B cell (primary cell): ENCODE measurements at places on chromosomes 4 and X.

GRCh38 chrX:68932611-68933010 lies 103.8 kb downstream of the EFNB1 start:
- no peak for DNase-seq

DNA sequence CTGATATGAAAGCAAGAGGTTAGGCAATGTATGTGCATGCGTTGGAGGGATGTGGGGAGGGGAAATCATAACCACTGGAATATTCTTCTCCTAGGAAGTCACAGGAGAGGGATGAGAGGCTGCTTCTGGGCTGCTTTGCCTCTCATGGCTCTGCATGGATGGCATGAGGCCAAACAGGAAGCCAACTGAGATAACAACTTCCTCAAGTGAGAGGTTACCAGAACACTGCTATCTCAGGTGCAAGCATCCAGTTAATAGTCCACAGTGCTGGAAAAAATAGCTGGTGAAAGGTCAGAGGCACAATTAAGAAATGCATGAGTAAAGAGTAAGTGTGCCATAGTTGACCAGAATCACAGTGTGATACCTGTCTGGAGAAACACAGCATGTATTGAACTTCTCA lies 113.3 kb downstream of the ELOVL6 start:
- peak; percentile 2 for DNase-seq

GRCh38 chr4:95761871-95762270 lies 78.0 kb upstream of the PDHA2 start:
- DNase-seq: no peak

GRCh38 chr4:100983426-100983825 lies 363.9 kb downstream of the PPP3CA start:
- peak; percentile 3 for DNase-seq

GRCh38 chr4:184021389-184021788 lies 116.3 kb downstream of the STOX2 start:
- DNase-seq: no peak

- no peak for DNase-seq
These were observed 367.8 kb upstream of the SLC7A11 start for GRCh38 chr4:138609943-138610350.

- no peak for DNase-seq
These were observed 300.2 kb upstream of the VCX start for GRCh38 chrX:7542587-7543380.

DNA sequence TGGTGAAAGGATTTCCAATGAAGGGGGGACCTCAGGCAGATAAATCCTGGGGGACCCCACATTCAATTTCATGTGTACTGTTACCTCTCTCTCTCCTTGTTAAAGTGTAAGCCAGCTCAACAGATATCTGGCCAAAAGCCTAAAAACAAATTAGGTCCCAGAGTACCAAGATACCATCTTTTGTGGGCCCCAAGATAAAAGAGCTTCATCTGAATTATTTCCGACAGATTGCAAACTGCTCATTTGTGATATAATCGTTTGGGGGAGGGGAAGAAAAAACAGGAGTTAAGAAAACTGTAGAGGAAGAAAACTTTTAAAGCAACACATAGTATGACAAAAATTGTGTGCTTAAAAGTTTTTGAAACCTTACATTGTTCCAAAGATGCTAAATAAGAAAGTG lies 33.6 kb downstream of the GRIA3 start:
- no peak for DNase-seq
